Right lung (tissue), 10 donors: ENCODE measurements at places on chromosomes 2 and 18. TPM values are rescaled to one million over a fixed set of nuclear protein-coding genes. Genes with fewer than 3 reads are reported as not detected.

MYO5B gene
- 13.0 TPM for polyA plus RNA-seq

LIPT1 gene
- polyA plus RNA-seq = 16.6 TPM

CHST9 gene
- polyA plus RNA-seq = 2.2 TPM

ATP6V1C2 gene
- 2.9 TPM for polyA plus RNA-seq

PPIL3 gene
- polyA plus RNA-seq = 98.4 TPM

DNPEP gene
- 80.6 TPM for polyA plus RNA-seq

SERPINB2 gene
- polyA plus RNA-seq = 0.13 TPM

DNA sequence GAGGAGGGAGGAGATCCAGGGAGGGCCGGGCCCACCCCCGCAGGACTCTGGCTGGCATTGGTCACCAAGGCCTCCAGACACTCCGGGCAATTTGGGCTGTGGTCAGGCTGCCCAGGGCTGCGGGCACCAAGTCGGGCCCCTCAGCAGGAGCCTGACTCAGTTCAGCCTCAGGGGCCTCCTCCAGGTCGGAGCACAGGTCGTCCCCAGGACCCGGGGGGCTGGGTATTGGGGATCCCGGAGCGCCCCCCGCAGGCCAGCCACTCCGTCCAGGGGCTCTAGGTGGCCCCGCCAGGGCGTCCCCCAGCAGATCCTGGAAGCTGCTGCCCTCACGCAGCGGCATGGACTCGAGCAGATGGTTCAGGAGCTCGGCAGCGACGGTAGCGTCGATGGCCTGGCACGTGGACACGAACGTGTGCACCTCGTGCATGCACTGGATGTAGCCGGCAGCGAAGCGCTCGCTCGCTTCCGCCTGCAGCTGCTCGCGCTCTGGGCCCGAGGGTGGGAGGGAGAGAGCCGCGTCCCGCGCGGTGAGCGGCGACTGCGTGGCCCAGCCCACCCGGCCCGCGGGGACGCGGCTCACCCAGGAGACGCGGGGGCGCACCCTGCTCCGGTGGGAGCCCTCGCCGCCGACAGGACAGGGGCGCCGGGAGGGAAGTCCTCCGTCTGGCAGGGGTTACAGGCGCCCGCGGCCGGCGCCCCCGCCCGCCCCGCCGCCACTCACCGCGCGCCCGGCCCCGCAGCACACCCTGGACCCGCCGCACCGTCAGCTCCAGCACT is 884 bp downstream of the HES6 start:
- no peak for DNase-seq

DNA sequence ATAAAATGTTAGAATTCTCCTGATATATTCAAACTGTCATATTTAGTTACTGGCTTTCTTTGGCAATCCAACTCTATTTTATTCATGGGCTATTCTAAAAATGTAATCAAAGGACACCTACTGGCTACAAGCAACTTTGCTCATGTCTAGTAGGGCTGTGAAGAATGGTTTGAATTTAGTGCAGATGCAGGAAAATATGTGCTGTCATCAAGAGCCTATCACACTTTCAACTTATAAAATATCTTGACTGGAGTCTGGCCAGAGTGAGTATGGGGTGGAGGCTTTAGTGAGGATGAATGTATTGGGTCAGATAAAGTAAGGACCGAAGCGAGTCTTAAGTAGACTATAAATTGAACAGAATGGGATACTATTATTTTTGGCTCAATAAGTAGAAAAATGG is 343.4 kb upstream of the SPRED2 start:
- no peak for DNase-seq

GRCh38 chr2:10918661-10919409 is 7.1 kb downstream of the KCNF1 start:
- DNase-seq = no peak

- DNase-seq = no peak
Measured at GRCh38 chr2:77458216-77458615, 64.0 kb downstream of the LRRTM4 start.

- no peak for DNase-seq
Measured at GRCh38 chr2:95179451-95179850, 13.8 kb downstream of the ZNF2 start.

GRCh38 chr2:28252311-28252710 is 140.3 kb upstream of the FOSL2 start:
- no peak for DNase-seq

GRCh38 chr2:172672114-172672513 is 63.5 kb upstream of the RAPGEF4 start:
- no peak for DNase-seq

- DNase-seq = no peak
Measured at GRCh38 chr18:55280503-55280902, 307.5 kb downstream of the TCF4 start.

- no peak for DNase-seq
Measured at GRCh38 chr2:198096002-198096401, 291.6 kb downstream of the PLCL1 start.

GRCh38 chr2:129794540-129794939 is 184.9 kb upstream of the RAB6C start:
- no peak for DNase-seq

DNA sequence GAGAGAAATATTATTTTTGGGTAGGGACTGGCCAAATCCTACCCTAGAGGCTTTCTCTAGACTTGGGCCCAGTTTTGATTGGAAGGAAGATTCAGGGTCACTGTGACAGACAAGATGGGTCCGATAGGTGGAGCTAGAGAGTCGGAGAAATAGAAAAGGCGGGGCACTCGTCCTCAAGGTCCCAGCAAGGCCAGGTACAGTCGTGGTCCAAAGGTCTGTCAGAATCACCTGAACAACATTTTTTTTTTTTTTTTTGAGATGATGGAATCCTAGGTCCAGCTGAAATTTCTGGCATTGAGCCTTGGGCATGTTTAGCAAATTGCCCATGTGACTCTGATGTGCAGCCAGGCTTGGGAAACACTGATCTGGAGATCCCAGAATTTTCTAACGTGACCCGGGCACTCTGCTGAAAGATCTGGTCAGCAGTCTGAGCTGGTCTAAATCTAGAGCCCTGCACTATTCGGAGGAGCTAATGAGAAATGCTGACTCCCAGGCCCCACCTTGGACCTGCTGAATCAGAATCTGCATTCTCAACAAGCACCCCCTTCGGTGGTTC is 23.0 kb upstream of the NTSR2 start:
- no peak for DNase-seq

- no peak for DNase-seq
Measured at GRCh38 chr18:13120983-13121441, 97.5 kb upstream of the LDLRAD4 start.
